ENCODE measurements at places on chromosomes 2 and 18. TPM values are rescaled to one million over a fixed set of nuclear protein-coding genes. Genes with fewer than 3 reads are reported as not detected.

GRCh38 chr2:65057391-65058052 lies 1.3 kb downstream of the CEP68 start:
- H3K36me3 ChIP-seq: no peaks in the 10 kb centered on the region
- H3K27me3 ChIP-seq: no peaks in the 10 kb centered on the region
- H3K27ac ChIP-seq: no peak overlapping the region

GRCh38 chr2:25341011-25341727 lies 556 bp downstream of the DNMT3A start:
- H3K27me3 ChIP-seq: no peaks in the 10 kb centered on the region
- no peak for DNase-seq
- H3K27ac ChIP-seq: no peak overlapping the region
- no peaks in the 10 kb centered on the region for H3K36me3 ChIP-seq
- H3K4me1 ChIP-seq: peaks cover 5% of the 10 kb centered on the region

GRCh38 chr2:171325886-171326585 lies 107.8 kb downstream of the METTL8 start:
- peaks cover 10% of the 10 kb centered on the region for H3K4me1 ChIP-seq
- no peaks in the 10 kb centered on the region for H3K27me3 ChIP-seq
- H3K4me3 ChIP-seq: no peak overlapping the region
- no peak for DNase-seq

- no peak for DNase-seq
- peaks cover 10% of the 10 kb centered on the region for H3K4me1 ChIP-seq
- H3K27me3 ChIP-seq: no peaks in the 10 kb centered on the region
- no peak overlapping the region for H3K27ac ChIP-seq
Observed at GRCh38 chr18:23857756-23858155, 156.8 kb upstream of the TTC39C start.

Gene CRACDL
- 0.29 TPM for total RNA-seq

Gene HOXD13
- total RNA-seq: not detected

GRCh38 chr2:241804326-241805229 lies 4.4 kb upstream of the NEU4 start:
- H3K36me3 ChIP-seq: no peaks in the 10 kb centered on the region
- peaks cover 9% of the 10 kb centered on the region for H3K27me3 ChIP-seq
- no peak overlapping the region for H3K27ac ChIP-seq
- DNase-seq: peak; percentile 58

Gene POMC
- total RNA-seq: 1.6 TPM

GRCh38 chr2:208392300-208392699 lies 14.3 kb upstream of the PTH2R start:
- H3K4me1 ChIP-seq: no peaks in the 10 kb centered on the region
- H3K27ac ChIP-seq: no peak overlapping the region
- no peaks in the 10 kb centered on the region for H3K27me3 ChIP-seq
- H3K36me3 ChIP-seq: peaks cover 12% of the 10 kb centered on the region
- H3K4me3 ChIP-seq: no peak overlapping the region
- DNase-seq: no peak

Gene TXNDC2
- total RNA-seq: 0.28 TPM

Gene DUSP2
- total RNA-seq: 13.5 TPM

Gene LRRFIP1
- 38.5 TPM for total RNA-seq

DNA sequence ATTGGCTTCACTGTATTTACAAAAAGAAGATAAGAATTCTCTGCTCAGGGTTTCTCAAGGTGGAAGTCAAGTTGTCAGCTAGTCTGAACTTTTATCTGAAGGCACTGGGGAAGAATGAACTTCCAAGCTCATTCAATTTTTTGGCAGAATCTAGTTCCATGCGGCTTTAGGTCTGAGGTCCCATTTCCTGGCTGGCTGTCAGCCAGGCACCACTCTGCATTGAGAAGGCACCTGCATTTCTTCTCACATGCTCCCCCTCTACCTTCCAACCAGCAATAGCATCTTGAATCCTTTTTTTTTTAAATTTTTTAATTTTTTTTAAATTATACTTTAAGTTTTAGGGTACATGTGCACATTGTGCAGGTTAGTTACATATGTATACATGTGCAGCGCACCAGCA lies 46.2 kb upstream of the RPE start:
- H3K36me3 ChIP-seq: no peaks in the 10 kb centered on the region
- no peak overlapping the region for H3K4me3 ChIP-seq
- no peaks in the 10 kb centered on the region for H3K4me1 ChIP-seq
- peaks cover 4% of the 10 kb centered on the region for H3K27me3 ChIP-seq
- DNase-seq: no peak
- no peak overlapping the region for H3K27ac ChIP-seq

DNA sequence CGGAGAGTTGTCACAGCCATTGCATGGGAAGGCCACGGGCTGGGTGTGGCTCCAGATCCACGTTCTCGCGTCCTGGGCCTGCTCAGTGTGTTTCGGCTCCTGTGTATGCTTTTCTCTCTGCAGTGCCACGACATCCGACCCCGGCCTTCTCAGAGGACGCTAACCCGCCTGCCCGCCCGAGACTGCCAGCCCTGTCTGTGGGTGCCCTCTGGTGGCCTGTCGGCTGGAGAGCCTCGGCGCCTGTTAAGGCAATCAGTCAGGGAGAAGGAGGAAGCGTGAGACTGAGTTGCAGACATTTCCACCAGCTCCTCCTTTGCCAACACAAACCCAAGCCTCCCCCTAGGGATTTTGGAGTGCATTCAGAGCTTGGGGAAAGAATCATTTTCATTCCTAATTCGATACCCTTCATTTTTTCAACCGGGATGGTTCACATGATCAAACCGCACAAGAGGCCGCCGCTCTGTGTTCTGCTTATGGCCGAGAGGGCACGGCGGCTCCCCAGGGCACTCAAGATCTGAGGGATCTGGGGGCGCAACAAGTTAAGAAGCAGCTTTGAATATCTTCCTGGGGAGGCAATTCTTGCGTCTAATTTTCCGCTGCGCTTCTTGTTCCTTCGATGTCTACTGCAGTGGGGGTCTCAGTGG lies 37.5 kb upstream of the ZBTB7C start:
- no peaks in the 10 kb centered on the region for H3K4me1 ChIP-seq
- peak; percentile 92 for DNase-seq
- no peak overlapping the region for H3K27ac ChIP-seq
- no peak overlapping the region for H3K4me3 ChIP-seq
- H3K27me3 ChIP-seq: no peaks in the 10 kb centered on the region

GRCh38 chr2:69171116-69171896 lies 158.3 kb downstream of the ANTXR1 start:
- peaks cover 4% of the 10 kb centered on the region for H3K4me1 ChIP-seq
- DNase-seq: no peak
- H3K36me3 ChIP-seq: peaks cover 8% of the 10 kb centered on the region
- H3K4me3 ChIP-seq: no peak overlapping the region

- peaks cover 12% of the 10 kb centered on the region for H3K4me1 ChIP-seq
- no peak overlapping the region for H3K4me3 ChIP-seq
- H3K27ac ChIP-seq: no peak overlapping the region
- no peaks in the 10 kb centered on the region for H3K36me3 ChIP-seq
- no peaks in the 10 kb centered on the region for H3K27me3 ChIP-seq
Observed at GRCh38 chr2:216350214-216350791, 22.0 kb downstream of the MARCHF4 start.

Gene ANKRD44
- total RNA-seq: 1.9 TPM

DNA sequence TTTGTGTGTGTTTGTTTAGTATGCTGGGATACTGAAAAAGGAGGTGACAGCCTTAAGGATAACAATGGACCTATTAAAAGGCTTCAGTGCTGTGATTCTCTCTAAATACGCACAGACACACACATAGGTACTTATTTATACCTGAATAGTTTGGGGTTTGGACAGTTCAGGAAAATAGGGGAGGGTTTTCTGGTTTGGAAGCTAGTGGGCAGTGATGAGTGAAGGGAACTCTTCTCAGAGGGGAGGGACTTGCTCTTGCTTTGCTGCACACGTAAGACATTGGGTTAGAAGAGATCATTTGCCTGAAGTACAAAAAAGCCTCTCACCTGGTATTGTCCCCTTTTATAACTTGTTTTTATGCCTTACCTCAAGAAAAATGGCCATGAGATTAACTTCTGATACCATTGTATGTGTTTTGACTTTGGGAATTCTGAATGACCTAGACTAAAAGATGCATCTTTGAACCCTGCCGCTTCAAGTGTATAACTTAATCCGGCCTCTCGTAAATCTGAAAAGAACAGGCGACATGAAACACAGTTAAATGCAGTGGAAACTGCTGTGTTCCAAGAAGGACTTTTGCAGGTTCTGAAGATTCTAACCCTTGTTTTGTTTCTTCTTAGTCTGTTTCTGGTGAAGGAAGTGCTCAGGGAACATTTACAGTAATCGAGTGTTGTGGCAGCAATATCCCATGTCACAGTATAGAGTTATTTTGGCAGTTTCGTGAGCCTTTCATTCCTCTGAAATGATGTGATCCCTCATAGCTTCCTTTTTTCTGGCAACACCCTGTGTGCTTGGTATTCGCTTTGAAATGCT lies 2.5 kb downstream of the CRIM1 start:
- H3K36me3 ChIP-seq: no peaks in the 10 kb centered on the region
- H3K4me1 ChIP-seq: peaks cover 15% of the 10 kb centered on the region
- no peak for DNase-seq
- peaks cover 3% of the 10 kb centered on the region for H3K27me3 ChIP-seq
- H3K4me3 ChIP-seq: peak overlapping the region; percentile 93

GRCh38 chr2:30869988-30870387 lies 62.7 kb upstream of the CAPN13 start:
- H3K4me3 ChIP-seq: no peak overlapping the region
- no peaks in the 10 kb centered on the region for H3K4me1 ChIP-seq
- peaks cover 5% of the 10 kb centered on the region for H3K36me3 ChIP-seq
- DNase-seq: no peak
- H3K27me3 ChIP-seq: no peaks in the 10 kb centered on the region

Gene PSD4
- total RNA-seq: 1.0 TPM

DNA sequence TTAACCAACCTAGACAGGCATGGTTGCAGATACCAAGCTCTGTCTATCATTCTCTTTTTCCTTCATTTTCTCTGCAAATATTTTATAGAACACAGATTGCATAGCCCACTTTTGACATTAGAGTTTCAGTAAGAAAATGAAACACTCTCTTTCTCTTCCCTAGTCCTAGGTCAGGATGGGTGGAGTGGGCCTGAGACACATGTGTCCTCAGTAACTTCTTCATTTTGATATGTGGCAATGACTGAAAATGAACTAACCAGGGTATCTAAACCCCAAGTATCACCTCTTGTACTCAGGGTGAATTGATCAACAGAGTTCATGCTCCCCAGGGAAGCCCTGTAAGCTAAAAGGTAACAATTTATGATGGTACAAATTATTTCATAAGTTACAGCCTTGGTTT lies 37.0 kb upstream of the KYNU start:
- no peaks in the 10 kb centered on the region for H3K36me3 ChIP-seq
- no peaks in the 10 kb centered on the region for H3K4me1 ChIP-seq
- DNase-seq: no peak
- no peak overlapping the region for H3K27ac ChIP-seq

GRCh38 chr2:150981826-150982225 lies 279.8 kb downstream of the RBM43 start:
- H3K27me3 ChIP-seq: no peaks in the 10 kb centered on the region
- DNase-seq: no peak
- H3K4me3 ChIP-seq: no peak overlapping the region
- H3K4me1 ChIP-seq: peaks cover 5% of the 10 kb centered on the region

- no peaks in the 10 kb centered on the region for H3K27me3 ChIP-seq
- H3K36me3 ChIP-seq: peaks cover 3% of the 10 kb centered on the region
- H3K27ac ChIP-seq: no peak overlapping the region
- no peak for DNase-seq
- H3K4me3 ChIP-seq: no peak overlapping the region
Observed at GRCh38 chr2:156004459-156004858, 328.1 kb downstream of the NR4A2 start.

DNA sequence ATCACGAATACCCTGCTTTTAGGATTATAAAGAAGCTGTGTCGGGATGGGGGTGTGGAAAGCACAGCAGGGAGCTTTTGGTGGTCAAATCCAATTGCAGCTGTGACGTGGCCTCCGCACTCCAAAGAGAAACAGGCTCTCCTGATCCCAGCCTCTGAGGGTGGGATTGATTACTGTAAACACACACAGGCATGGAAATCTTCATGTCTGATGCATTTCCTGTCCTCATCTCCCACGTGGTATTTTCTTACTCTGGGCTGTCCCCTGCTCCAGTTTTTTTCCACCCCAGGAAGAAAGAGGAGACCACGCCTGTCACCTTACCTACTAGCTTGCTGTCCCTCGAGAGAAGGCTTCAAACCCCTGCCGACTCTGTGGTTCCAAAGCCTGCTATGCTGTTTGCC lies 22.7 kb downstream of the RNF152 start:
- no peaks in the 10 kb centered on the region for H3K36me3 ChIP-seq
- H3K4me3 ChIP-seq: no peak overlapping the region
- no peak overlapping the region for H3K27ac ChIP-seq
- H3K27me3 ChIP-seq: no peaks in the 10 kb centered on the region
- no peak for DNase-seq

Gene NOSTRIN
- total RNA-seq: not detected

GRCh38 chr2:236866542-236867340 lies 218.9 kb upstream of the COPS8 start:
- no peaks in the 10 kb centered on the region for H3K4me1 ChIP-seq
- H3K36me3 ChIP-seq: peaks cover 22% of the 10 kb centered on the region
- H3K4me3 ChIP-seq: no peak overlapping the region
- peak; percentile 14 for DNase-seq

- no peaks in the 10 kb centered on the region for H3K27me3 ChIP-seq
- no peak for DNase-seq
- peaks cover 41% of the 10 kb centered on the region for H3K36me3 ChIP-seq
- H3K27ac ChIP-seq: no peak overlapping the region
- H3K4me1 ChIP-seq: no peaks in the 10 kb centered on the region
- H3K4me3 ChIP-seq: no peak overlapping the region
Observed at GRCh38 chr2:43950383-43951008, 45.3 kb downstream of the LRPPRC start.

DNA sequence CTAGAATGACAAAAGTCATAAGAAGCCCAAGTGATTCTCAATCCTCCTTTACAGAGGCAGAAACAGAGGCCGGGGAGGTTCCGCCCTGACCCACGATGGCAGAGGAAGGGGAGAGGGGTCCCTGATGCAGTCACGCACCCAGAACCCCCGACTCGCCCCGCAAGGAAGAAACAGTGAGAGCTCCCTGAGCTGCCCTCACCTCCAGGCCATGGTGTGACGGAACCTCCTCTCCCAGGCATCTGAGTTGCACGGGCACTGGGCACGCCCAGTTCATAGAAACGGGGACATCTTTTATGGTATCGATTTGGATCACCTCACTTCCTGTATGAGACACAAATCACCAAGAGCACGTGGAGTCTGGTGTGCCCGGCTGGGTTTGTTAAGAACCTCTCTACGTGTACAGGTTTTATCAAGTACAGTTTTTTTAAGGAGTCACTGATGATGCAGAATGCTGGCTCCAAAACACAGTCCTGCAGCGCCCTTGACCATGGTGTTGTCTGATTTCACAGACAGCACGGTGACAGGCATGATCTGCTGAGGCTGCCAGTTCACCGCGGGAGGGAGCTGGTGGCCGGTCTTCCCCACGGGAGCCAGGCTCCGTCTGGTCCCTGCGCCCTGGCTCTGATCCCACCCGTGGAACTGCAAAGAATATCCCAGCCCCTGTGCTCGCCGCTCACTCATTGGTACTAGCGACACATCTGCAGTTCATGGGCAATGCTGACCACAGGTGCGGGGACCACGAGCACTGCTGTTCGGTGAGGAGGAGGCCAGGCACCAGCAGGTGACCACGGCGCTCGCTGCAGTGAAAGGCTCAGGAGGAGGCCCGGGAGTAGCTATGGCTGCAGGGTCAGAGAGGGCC lies 35.6 kb downstream of the PXDN start:
- no peaks in the 10 kb centered on the region for H3K27me3 ChIP-seq
- H3K36me3 ChIP-seq: peaks cover 2% of the 10 kb centered on the region
- no peak overlapping the region for H3K27ac ChIP-seq
- H3K4me3 ChIP-seq: peak overlapping the region; percentile 29

Data from H9 (cell line).